Femur (tissue), 1 donor: ENCODE measurements at places on chromosomes 11 and 22.

GRCh38 chr11:33689501-33689900, 11.1 kb downstream of the C11orf91 start:
- no peak for DNase-seq

DNA sequence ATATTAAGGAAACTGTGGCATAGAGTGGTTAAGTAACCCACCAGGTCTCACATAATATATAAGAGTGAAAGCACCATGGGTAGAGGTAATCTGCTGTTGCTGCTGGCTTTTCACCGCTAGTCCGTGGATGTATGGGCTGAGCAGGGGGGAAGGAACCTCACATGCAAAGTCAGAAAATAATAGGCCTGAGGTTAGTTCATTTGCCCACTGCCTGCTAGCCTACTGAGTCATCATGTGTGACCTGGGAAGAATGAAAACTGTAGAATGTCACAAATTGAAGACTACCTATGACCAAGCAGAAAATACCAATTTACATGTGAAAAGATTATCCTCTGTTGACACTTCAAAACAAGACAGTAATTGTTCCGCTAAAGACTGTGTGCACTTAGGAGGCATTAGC, 560.1 kb upstream of the FAT3 start:
- no peak for DNase-seq

DNA sequence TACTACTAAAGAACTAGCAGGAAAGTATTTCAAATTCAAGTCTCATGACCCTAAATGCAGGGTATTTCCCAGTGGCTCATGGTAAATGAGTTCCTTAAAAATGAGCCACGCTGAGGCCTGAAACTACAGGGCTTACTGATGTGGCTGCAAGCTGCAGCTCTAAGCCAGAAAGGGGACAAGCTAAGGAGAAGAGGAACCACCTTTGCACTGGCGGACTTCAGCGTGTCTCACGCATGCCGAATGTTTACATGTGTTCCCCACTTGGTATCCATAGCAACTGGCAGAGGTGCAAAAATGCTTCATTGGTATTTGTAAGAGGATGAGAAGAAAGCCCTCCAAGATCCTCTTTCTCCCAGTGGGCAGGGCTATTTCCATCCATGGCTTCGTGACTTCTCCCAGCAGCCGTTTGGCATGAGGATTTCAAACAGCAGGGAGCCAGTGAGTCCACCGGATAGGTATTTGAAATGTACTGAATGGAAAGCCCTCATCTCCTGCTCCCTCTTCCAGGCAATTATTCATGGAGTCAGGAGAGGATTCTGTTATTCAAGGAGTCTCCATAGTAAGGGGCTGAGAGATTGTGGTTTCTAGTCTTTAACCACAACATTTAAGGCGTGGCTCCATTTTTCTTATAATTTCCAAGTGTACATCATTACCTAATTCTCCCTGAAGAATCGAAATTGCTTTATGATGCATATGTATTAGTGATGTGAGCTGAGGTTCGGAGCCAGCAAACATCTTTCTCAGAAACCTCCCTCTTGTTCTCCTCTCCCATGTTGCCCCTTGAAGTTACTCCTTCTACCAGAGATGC, 55.3 kb upstream of the CD44 start:
- DNase-seq = peak; percentile 94

DNA sequence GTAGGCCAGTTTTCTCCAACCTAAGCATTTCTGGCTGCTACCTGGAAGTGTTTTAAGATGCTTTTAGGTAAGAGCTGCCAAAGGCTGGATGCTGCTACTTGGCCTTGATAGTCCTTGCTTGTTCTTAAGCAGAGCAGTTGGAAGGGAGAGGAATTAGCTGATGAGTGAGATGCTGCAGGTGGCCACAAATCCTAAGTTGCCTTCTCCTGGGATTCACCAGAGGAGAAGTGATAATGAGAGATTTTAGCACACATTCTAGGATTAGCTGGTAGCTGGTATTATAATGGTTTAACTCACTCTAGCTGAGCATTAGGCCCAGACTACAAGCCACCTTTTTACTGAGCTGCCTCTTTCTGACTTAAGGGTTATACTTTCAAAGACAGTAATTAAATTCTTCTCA, 442.9 kb upstream of the RAG2 start:
- no peak for DNase-seq

- DNase-seq = no peak
Measured at GRCh38 chr11:22197139-22198005, 4.5 kb downstream of the ANO5 start.

DNA sequence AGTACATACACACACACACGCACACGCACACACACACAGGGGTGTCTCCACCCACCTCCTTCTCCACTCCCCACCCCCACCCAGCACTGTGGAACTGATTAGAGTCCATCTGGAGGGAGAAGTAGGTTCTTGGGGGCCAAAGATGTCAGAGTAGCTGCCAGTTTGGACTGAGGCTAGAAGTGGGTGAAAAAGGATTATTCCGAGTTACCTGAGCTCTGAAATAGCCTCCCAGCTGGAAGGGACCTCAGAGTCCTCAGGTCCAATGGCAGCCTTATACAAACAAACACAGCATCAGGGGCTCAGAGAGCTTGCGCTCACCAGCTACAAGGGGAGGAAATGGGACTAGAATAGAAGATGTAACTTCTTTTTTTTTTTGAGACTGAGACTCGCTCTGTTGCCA, 20.8 kb downstream of the IL10RA start:
- no peak for DNase-seq

DNA sequence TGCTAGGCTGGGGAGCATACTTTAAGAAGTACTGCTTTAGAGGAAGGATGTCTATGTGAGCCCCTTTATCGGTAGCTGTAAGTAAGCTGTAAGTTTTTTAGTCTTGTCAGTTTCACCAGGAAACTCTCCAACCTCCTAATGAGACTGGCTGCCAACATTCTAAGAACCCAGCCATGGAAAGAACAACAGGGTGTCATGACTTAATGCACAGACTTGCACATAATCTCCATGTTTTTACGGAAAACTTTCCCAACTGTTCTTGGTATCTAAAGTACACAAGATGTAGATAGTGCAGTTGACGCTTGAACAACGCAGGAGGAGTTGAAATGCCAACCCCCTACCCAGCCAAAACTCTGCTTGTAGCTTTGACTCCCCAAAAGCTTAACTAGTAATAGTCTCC, 9.0 kb downstream of the OR8A1 start:
- no peak for DNase-seq

- no peak for DNase-seq
Measured at GRCh38 chr11:49995565-49995964, 13.2 kb upstream of the OR4C12 start.

DNA sequence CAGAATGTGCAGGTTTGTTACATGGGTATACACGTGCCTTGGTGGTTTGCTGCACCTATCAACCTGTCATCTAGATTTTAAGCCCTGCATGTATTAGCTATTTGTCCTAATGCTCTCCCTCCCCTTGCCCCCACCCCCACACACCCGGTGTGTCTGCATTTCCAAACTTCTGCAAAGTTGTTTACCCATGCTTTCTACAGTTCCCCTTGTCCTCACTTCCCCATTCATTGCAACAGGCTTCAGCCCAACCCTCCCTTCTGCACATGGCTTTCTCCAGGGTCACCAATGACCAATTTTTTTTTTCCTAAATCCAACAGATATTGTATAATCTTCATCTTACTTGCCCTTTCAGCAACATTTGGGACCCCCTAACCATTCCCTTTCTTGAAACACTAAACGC, 32.0 kb upstream of the NUP50 start:
- DNase-seq = peak; percentile 39

GRCh38 chr22:19983741-19984140, 32.9 kb downstream of the ARVCF start:
- peak; percentile 43 for DNase-seq

- no peak for DNase-seq
Measured at GRCh38 chr11:20688761-20689160, 19.4 kb downstream of the NELL1 start.

GRCh38 chr11:10540546-10540914, 457 bp downstream of the RNF141 start:
- DNase-seq = no peak

DNA sequence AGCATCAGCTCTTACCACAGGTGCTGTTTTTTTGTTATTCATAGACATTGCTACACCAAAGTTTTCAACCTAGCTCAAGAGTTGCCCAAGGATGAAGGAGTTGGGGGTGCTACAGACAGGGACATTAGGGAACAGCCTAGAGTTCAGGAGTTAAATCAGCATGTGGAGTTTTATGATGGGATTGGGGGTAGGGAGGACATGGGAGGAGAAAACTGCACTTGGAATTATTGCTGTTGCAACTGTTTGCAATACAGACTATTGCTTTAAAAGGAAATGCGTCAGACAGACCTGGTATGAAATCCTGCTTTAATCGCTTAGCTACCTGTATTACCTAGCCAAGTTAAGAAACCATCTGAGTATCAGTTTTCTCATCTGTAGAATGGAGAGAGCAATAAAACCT, 6.3 kb downstream of the TMA7B start:
- DNase-seq = no peak

GRCh38 chr11:72238040-72238450, 5.9 kb downstream of the PHOX2A start:
- DNase-seq = peak; percentile 72

DNA sequence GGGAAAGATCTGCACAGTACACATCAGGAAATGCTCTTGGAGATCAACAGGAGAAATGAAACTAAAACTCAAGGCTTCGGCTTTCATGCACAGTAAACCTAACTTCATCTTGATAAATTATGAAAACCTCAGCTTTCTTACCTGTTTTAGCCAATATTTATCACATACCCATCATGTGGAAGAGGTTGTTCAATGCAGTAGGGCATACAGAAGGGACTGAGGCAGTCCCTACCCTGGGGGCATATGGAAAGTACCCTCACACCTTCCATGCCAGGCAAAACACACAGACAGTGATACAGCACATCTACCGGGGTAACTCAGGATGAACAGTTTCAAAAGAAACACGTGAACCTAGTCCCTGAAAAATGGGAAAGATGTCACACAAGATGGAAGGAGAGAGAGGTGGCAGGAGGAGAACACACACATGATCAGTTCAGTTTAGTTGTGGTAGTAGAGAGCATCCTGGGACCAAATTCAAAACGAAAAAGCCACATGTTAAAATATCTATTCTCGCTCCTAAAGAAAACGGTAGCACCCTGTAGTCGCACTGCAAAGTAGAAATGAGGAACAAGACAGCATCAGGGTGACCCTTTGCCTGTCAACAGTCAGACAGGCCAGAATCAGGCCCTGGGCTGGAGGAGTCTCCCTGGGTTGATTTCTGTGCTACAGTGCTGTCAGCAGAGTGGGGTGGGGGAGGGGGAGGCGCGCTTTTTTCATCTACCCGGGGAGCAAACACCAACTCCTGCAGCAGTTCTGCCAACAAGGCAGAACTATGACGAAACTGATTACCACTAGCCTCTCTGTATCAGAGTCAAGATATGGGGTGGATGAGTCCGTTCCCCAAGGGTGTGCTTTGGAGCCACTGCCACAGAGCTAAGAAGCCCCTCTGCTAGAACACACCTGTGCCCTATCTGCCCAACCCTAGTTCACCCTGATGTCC, 1.3 kb downstream of the HIRA start:
- peak; percentile 58 for DNase-seq

DNA sequence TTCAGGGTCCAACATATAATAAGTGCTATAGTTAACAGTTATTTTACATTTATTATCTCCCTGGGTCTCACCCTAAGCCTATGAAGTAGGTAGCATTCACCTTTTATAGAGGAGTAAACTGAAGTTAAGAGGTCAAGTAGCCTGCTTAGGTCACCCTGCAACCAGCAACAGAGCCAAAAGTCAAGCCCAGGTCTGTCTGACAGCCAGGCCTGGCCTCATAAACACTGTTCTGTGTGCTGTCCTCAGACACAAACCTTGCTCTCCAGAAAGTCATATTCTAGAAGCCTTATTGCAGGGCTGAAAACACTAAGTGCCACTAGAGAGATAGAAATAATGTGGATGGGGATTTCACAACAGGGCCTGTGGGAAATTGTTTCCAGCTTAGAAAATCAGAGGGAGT, 59.3 kb downstream of the BDNF start:
- DNase-seq = no peak
